ENCODE measurements at places on chromosomes 5 and 9.

- DNase-seq = no peak
These were observed 87.9 kb downstream of the PRDM6 start for GRCh38 chr5:123176938-123177275.

DNA sequence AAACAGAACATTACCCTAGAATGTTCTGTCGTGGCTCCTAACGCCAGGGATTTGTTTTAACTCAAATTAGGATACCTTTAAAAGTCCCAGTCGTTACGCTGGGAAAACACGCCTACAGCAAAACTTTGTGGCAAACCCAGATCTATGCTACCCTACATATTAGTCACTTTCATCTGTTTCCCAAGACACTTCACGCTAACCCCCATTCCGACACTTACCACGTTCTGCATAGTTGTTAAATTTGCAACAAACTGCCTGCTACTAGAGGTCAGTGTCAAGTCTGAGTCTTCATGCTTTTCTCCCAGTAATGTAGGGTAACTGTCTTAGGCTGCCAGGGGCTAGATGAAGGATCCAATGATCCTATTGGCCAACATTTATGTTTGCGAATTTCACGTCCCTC is 140.3 kb downstream of the RASEF start:
- DNase-seq = no peak

- DNase-seq = no peak
These were observed 115.2 kb downstream of the GNAQ start for GRCh38 chr9:77916410-77916819.

DNA sequence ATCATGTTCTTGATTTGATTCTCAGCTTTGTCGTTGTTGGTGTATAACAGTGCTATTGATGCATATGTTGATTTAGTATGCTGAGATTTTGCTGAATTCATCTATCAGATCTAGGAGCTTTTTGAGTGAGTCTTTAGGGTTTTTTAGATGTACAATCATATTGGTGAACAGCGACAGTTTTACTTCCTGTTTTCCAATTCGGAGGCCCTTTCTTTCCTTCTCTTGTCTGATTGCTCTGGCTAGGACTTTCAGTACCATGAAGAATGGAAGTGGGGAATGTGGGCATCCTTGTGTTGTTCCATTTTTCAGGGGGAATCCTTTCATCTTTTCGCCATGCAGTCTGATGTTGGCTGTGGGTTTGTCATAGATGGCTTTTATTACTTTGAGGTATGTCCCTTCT is 100.4 kb downstream of the SGCD start:
- DNase-seq = no peak

DNA sequence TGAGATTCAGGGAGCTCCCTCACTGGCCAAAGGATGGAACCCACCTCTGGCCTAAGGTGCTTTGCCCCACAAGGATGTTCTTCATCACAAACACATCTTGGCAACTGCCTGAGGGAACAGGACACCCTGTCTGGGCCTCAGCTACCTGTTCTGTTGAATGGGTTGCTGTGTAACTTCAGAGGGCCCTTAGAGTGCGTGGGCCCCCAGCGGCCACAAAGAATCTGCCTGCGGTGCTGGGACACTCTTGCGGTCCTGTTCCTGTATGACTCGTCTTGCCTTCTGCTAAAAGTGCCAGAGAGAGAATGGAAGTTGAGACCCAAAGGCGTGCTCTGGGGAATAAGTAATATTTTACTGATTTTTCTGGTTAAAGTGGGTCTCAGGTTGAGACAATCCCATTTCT is 14.1 kb upstream of the RPL26L1 start:
- no peak for DNase-seq

DNA sequence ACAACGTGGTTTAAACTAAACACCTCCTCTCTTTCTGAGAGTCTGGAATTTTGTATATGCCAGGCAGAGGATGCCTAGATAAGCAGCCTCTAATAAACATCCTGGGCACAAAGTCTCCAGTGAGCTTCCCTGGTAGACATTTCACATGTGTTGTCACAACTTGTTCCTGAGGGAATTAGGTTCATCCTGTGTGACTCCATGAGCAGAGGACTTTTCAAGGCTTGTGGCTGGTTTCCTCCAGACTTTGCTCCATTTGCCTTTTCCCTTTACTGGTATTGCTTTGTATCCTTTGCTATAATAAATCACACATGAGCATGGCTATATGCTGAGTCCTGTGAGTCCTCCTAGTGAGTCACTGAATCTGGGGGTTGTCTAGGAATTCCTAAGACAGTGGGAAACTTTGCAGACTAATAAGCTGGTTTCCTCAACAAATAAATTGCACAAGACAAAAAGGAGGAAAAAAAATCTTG is 77.4 kb downstream of the NR2F1-AS1 start:
- no peak for DNase-seq

- DNase-seq = no peak
These were observed 342.9 kb upstream of the RPS23 start for GRCh38 chr5:82620957-82621600.

- DNase-seq = peak; percentile 9
These were observed 39.3 kb downstream of the NR2F1 start for GRCh38 chr5:93622240-93622885.

DNA sequence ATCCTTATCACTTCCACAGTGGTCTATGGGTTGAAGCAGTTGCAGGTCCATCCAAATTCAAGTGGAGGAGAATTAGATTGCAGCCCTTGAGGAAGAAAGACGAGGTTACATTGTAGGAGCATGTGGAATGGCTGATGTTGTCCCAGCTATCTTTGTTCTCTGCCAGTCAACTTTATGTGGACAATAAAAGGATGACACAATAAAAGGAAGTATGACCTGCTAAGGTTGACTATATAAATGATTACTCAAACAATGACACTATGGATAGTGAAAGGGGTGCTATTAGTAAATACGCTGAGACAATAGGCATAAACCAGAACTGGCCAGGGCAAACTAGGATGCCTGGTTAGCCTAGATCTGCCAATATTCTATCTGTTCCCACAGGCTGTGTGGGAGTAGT is 12.8 kb upstream of the ZNF618 start:
- DNase-seq = no peak

DNA sequence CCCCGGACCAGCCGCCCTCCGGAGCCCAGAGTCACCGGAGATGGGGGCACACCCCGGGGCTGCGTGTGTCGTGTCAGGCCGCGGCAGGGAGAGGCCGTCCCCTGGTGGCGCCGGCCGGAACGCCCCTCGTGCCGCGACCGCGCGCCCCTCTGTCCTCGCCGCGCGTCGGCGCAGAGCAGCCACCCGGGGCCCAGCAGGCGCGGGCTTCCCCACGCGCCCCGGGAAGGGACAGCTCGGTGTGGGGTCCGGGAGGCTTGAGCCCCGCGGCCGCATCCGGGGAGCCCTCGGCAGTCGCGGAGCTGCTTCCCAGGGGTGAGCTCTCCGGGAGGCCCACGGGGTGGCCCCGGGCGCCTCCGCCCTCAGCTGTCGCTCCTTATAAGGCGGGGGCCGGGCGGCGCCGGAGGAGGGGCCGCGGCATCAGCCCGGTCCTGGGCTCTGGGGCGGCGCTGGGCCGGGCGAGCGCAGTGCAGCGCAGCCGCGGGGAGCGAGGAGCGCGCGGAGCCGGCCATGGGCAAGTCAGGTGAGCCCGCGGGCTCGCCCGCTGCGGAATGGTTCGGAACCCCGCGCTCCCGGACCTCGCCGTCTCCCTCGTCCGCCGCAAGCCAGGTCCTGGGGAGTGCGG is at the start of gene GLIPR2:
Gene GLIPR2 (plus strand): TSS at position 462 of the 622 bp plus-strand sequence. CDS start 46 bp downstream, at position 508.
- DNase-seq = peak; percentile 80

GRCh38 chr5:67021521-67021920 is 175.1 kb downstream of the CD180 start:
- DNase-seq = no peak

DNA sequence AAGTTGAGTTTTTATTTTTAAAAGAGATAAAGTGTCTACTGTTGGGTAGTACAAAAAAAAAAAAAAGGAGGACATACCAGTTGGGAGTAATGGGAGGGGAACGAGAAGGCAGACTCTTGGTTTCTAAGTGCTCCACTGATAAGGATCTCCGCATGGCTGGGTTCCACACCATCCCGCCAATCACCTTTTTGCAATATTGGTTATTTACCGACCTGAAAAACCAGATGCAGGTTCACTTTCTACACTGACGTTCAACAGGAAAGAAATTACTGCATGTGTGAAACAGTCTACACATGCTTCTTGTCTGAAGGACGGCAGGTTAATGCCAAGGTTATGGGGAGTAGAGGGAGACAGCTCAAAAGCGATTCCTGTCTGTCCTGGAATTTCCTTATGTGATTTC is 75.5 kb downstream of the PTPN3 start:
- DNase-seq = no peak

DNA sequence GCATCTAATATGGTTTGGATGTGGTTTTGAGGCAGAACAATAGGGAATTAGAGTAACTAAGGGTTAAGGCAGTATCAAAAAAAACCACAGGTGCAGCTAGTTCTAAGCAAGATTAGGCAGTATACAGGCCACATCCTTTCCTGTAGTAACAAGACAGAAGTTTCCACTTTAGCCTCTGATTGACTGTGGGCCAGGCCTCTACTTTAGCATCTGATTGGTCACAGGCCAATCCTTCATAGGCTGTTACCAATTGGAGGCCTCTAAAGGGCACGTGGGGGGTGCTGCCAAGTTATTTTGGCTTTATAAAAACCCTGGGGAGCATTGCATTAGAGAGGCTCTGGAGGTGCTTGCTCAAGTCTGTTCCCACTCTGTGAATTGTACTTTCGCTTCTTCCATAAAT is 144.1 kb upstream of the ST8SIA4 start:
- no peak for DNase-seq

DNA sequence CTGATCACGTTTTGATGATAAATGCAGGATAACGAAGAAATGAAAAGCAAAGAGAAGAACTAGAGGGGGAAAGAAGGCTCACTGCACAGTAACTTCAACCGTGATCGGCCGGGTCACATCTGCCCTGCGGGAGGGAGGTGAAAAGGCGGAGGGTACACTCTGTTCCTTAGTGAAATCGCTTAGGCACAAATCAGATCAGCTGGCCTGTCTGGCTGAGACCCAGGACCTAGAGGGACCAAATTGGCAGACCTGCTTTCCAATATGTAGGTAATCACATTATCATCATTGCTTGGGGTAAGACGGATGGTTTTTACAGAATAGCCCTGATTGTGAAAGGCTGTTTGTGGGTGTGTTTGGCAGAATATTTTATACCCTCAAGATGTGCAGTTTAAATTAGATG is 82.2 kb downstream of the SLC28A3 start:
- no peak for DNase-seq

- DNase-seq = no peak
These were observed 861 bp downstream of the UBQLN1 start for GRCh38 chr9:83706676-83707517.

GRCh38 chr5:76372323-76373054 is 30.6 kb upstream of the IQGAP2 start:
- no peak for DNase-seq

GRCh38 chr5:96690861-96691260 is 28.7 kb downstream of the CAST start:
- no peak for DNase-seq

DNA sequence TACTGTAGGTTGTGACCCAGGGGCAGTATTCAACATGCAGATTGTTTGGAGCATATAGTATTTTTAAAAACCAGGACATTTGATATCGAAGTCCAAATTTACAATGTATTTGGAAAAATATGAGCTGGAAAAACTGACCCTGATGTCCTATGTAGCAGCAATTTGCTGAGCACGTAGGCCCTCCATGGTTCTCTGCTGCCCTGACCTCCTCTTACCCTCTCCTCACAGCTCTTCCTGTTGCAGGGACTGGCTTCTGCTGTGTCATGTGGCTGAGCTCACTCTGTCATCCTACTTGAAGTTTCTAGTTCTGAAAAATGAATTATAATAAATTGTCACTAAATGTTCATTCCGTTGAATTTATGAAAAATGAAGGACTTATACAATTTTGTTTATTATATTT is 4.1 kb upstream of the ASPN start:
- no peak for DNase-seq

DNA sequence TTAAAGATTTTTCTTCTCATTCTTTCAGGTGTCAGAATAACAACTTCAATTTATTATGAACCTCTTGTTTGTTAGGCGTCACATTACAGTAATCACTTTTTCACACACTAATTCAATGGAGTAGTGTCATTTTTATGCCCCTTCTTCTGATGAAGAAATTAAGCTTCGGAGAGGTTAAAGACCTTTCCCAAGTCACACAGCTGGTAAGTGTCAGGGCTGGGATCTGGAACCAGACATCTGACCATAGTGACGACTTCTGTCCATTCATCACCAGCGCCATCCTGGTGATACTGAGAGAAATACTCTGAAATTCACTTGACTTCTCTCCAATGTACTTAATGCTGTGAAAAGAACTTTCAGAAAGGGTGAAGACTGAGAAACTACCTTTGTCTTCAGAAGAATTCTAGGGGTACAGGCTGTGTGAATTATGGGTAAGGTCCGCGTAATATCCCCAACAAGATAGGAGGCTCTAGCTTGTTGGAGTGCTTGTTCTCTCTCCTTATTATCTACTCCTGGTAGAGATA is 173.8 kb downstream of the GAS1 start:
- DNase-seq = no peak

GRCh38 chr5:158739951-158740757 is 359.6 kb downstream of the EBF1 start:
- no peak for DNase-seq

- no peak for DNase-seq
These were observed 650 bp downstream of the MYORG start for GRCh38 chr9:34375901-34376595.

DNA sequence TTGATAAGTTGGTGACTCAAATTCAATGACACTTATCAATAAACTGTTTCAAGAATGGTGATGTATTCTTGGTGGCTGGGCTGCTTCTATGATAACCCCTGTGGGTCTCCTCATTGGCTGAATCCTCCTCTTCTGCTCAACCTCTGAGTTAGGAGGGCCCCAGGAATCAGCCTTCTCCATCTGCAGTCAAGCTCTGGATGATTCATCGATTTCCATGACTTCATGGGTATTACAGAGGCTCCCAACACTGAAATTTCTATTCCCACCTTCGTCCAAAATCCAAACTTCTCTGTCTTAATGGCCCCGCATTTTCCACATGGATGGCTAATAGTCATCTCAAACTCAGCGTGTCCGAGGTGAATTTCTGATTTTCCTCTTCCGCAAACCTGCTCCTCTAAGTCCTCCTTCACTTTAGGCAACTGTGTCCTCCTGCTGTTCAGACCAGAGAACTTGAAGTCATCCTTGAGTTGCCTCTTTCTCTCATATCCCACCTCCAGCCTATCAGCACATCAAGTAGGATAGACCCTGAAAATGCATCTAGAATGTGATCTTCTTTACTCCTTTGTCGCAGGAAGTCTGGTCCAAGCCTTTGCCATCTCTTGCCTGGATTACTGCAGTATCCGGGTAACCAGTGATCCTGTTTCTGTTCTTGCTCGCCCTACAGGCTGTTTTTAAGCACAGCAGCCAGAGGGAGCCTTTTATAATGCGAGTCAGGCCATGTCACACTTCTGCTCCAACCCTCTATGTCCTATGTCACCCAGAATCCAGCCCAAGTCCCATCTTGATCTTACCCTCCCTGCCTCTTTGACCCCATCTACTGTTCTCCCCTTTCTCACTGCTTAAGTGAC is 41.4 kb upstream of the IL7R start:
- DNase-seq = no peak

DNA sequence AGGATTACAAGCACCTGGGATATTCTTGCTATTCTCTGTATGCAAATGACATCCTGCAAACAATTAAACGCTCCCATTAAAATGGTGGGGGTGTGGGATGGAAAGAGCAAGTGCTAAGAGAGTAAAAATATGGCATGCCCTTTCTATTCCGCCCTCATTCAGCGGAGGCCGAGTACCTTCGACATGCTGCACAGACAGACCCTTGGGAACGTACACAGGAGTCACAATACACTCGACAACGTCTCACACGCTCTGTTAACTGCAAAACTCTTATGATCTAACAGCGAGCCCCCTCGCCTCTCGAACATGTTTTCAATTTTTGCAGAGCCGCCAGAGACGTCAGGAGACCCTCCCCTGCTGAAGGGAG is 322.2 kb downstream of the CEMIP2 start:
- no peak for DNase-seq

- no peak for DNase-seq
These were observed 48.8 kb downstream of the LNPEP start for GRCh38 chr5:96984506-96985192.

Data from hippocampal formation (tissue), 2 donors.